ENCODE measurements at places on chromosomes 2 and 18. TPM values are rescaled to one million over a fixed set of nuclear protein-coding genes. Genes with fewer than 3 reads are reported as not detected.

NDUFS1 gene
- 91.1 TPM for total RNA-seq

SERPINB4 gene
- not detected for total RNA-seq

NAB1 gene
- 44.6 TPM for total RNA-seq

CASP10 gene
- total RNA-seq = 10.7 TPM

CENPA gene
- 0.32 TPM for total RNA-seq

KATNAL2 gene
- total RNA-seq = 4.8 TPM

KCNK3 gene
- 1.9 TPM for total RNA-seq

STARD7 gene
- 107 TPM for total RNA-seq

SCLY gene
- total RNA-seq = 13.6 TPM

CFAP53 gene
- 0.16 TPM for total RNA-seq

MC4R gene
- not detected for total RNA-seq

SUMO1 gene
- total RNA-seq = 68.0 TPM

CPO gene
- total RNA-seq = 0.84 TPM

UGT1A4 gene
- not detected for total RNA-seq

SOX11 gene
- total RNA-seq = not detected

ESCO1 gene
- 11.1 TPM for total RNA-seq

GALNT13 gene
- total RNA-seq = 3.1 TPM

SFT2D3 gene
- total RNA-seq = 4.2 TPM

LYPD6 gene
- total RNA-seq = not detected

SERPINB13 gene
- total RNA-seq = not detected

TMEFF2 gene
- total RNA-seq = not detected

TLX2 gene
- total RNA-seq = not detected

CLEC4F gene
- 0.48 TPM for total RNA-seq

CCDC121 gene
- 2.2 TPM for total RNA-seq

HOXD13 gene
- 1.1 TPM for total RNA-seq

PRKAG3 gene
- total RNA-seq = not detected

MALT1 gene
- 17.3 TPM for total RNA-seq

SPC25 gene
- 0.32 TPM for total RNA-seq

TUBB8B gene
- total RNA-seq = not detected

MC2R gene
- total RNA-seq = not detected

SLC16A14 gene
- total RNA-seq = 2.5 TPM

DPYSL5 gene
- not detected for total RNA-seq

WBP1 gene
- 45.5 TPM for total RNA-seq

ASB18 gene
- not detected for total RNA-seq
